ENCODE measurements at places on chromosomes 13 and 19.

DNA sequence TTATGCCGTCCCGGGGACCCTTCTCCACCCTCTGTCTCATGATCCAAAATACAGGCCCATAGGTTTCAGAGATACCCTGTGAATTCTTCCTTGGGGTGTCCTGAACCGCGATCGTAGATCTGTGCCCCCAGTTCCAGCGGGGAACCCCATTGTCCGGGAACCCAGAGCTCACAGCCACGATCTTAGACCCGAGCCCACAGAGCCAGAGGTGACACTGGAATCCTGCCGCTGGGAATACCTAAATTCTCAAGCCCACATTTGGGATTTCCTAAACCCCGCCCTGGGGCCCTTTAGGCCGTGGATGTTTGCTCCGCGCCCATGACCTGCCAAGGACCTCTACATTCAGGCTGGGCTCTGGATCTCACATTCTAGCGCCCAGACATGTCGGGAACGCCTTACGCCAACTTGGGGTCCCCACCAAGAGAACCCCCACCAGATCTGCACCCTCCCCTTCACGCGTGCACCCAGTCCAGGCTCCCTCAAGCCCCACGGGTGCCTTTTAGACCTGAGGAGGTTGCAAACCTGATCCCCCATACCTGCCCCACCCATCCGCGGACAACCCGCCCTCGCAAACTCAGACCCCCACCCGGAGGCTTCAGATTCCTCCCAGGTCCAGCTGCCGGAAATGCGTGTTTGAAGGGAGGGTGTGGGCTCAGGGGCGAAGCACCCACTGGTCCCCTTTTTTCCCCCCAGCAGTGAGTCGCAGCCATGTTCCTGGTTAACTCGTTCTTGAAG, 605 bp downstream of the CAPNS1 start:
- DNase-seq: peak; percentile 72

GRCh38 chr13:87677496-87678371, 6.6 kb downstream of the SLITRK5 start:
- no peak for DNase-seq

DNA sequence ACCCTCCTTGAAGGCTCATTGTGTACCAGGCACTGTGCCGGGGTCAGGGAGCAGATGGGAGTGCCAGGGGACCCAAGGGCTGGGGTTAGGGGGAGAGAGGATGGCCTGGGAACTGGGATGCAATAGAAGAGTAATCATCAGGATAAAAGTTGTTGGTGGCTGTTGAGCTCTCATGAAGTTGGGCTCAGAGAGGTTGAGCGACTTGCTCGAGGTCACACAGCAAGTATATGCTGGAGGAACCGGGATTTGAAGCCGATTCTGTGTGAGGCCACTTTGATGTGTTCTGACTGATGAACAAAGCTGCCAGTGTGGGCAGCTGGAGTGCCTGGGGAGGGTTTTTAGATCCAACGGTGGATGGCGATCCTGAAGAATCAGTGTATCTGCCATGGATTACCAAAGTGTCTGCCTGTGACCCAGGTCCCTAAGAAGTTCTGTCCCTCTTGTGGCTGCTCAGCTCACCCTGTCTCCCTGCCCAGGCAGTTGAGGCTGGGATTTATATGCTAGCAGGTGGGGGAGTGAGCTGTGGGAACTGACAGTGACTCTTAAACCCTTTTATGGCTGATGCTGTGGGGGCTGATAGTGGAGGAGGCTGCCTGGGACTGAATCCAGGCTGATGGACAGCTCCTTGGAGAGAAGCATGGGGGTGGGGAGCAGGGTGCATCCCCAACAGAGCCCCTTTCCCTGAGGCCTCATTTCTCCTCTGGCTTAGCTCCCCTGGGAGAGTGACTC, 8.3 kb downstream of the ARHGEF18 start:
- DNase-seq: no peak

- DNase-seq: no peak
Measured at GRCh38 chr19:7773841-7774240, 10.8 kb downstream of the CLEC4M start.

DNA sequence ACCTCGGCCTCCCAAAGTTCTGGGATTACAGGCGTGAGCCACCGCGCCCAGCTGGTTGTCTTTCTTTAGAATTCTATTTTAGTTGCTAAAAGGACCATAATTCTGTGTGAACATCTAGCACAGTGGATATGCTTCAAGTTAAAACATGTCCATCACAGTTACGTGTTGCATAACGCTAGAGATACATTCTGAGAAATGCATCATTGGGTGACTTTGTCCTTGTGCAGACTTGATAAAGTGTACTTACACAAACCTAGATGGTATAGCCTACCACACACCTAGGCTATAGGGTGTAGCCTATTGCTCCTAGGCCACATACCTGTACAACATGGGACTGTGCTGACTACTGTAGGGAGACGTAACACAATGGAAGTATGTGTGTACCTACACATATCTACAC, 35.4 kb downstream of the DOCK9 start:
- DNase-seq: no peak

GRCh38 chr13:91896547-91896946, 498.1 kb downstream of the GPC5 start:
- no peak for DNase-seq

DNA sequence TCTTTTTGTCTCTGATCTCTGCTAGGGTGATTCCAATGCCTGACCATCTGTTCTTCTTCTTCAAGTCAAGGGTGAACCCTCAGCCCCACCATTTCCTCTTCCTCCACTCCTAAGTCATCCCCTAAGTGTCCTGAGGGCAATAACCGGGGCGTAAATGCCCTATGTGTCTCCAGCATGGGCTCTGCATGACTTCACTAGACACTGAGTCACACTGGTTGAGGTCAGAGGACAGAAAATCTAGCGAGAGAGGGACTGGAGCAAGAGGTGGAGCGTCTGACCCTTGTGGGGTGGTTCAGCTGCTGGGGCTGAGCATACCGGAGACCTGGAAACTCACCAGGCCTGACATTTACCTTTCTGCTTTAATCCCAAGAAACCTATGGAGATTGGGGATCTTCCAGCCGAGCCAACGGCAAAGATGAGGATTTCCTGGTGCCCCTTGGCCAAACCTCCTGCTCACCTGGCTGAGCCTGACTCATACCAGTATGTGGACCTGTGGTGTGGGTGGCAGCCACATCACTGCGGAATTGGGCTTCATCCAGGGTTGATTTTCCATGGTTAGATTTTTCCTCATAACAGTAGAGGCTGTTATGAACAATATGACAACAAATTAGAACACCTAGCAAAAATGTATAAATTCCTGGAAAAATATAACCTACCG, 26.9 kb downstream of the SCGB2B2 start:
- no peak for DNase-seq

GRCh38 chr19:14561847-14562351, 10.0 kb downstream of the NDUFB7 start:
- DNase-seq: no peak

GRCh38 chr13:42859760-42860159, 78.4 kb downstream of the FAM216B start:
- DNase-seq: no peak

GRCh38 chr13:109899316-109899715, 112.9 kb upstream of the IRS2 start:
- DNase-seq: no peak

DNA sequence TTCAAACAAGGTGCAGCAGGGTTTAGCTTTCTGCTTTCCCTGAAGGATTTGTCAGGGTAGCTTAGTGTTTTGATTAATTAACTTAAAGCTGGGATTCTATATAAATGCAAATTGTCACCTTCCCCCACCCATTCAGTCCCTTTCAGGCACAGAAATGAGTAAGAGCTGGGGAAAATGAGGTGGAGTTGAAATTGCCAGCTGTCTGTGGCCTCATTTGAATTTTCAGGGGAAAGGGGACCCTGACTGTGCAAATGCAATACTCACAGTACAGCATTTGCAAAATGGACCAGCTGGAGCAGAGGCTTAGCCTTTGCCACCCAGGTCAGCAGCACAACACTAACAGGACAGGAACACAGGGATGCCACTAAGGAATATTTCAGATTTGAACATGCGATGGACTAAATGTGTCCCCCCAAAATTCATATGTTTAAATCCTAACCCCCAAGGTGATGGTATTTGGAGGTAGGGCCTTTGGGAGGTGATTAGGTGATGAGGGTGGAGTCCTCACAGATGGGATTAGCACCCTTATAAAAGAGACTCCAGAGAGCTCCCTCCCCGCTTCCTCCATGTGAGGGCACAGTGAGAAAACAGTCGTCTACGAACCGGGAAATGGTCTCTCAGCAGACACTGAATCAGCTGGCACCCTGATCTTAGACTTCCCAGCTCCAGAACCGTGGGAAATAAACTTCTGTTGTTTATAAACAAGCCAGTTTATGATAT, 59.5 kb upstream of the CYSLTR2 start:
- DNase-seq: no peak

DNA sequence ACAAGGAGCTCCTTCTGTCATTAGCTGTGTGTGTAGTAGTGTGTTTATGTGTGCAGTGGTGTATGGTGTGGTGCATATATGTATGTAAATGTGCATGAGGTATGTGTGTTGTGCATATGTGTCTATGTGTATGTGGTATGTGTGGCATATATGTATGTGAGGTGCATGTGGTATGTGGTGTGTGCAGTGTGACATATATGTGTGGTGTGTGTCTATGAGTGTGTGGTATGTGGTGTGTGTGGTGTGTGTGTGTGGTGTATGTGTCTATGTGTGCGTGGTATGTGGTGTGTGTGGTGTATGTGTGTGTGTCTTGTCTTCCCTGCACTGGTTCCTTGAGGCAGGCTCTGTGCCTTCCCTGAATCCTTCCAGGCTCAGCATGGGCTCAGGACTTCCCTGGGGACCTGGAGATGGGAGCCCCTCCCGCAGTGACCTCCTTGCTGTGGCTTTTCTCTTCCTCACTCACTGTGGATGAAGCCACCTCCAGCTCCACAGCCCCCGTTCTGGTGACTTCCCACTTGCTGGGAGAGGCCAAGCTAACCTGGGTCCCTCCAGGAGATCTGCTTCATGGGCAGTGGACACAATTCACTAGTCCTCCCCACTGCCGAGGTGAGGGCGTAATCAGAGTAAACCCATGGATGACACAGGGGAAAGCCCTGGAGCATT, 64.2 kb downstream of the CCDC70 start:
- DNase-seq: no peak

DNA sequence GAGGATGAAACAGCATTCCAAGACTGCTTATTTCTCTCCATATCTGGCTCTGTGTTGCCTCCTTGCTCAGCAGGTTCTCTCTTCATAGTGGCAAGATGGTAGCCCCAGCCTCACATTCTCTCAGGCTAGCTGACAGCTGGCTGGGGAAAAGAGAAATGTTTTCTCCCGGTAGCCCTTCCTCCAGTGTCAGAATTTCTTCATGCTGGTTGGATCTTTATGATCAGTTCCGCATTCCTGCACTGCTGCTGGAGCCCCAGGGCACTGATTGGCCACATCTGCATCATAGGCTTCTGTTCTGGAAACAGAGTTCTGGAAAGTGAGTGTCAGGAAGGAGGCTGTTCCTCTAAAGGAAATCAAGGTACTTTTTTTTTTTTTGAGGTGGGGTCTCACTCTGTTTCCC, 24.6 kb downstream of the POP4 start:
- DNase-seq: no peak

- DNase-seq: no peak
Measured at GRCh38 chr19:15280915-15281683, 48.9 kb upstream of the EPHX3 start.

- DNase-seq: peak; percentile 76
Measured at GRCh38 chr19:10289167-10289835, 451 bp upstream of the ICAM5 start.

Measured in activated CD8-positive, alpha-beta memory T cell treated with anti-CD3 and anti-CD28 coated beads, Interleukin-2, amount 10 ng/mL, durations not matched to agents 7 days and 5 days (primary cell).